ENCODE measurements at places on chromosomes 1 and 21.

DNA sequence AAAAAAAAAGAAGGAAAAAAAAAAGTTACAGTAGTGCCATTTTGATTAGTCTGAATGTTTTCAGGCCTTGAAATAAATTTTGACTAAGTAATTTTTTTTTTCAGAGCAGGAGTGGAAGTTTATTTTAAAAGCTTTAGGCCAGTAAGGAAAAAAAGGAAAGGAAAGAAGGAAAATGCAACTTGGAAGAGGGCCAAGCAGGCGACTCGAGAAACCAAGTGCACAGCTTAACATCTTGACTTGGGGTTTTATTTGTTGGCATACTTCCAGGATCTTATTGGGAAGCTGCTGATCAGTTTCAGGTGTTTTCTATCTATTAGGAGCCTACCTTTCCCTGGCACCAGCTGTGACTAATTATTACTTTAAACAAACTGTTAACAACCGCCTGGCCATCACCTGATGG lies 41.7 kb downstream of the ATF3 start:
- DNase-seq = no peak

- DNase-seq = no peak
Measured at GRCh38 chr1:153556348-153556747, 7.3 kb upstream of the S100A3 start.

DNA sequence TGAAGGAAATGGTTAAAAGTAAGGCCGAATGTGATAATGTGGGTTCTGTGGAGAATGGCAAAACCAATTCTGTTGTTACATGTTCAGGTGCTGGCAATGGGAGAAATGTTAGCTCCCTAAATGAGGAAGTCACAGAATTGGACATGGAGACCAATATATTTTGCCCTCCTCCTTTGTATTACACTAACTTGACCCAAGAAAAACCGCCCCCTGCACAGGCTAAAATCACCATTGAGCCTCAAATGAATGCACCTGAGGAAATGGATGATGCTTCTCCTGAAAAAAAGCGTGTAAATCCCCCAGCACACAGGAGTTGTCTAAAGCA lies 932 bp downstream of the MAP10 start:
- DNase-seq = no peak

GRCh38 chr1:51744506-51745303 lies 127.8 kb downstream of the OSBPL9 start:
- no peak for DNase-seq

- DNase-seq = no peak
Measured at GRCh38 chr1:25831569-25832196, 11.9 kb downstream of the MTFR1L start.

DNA sequence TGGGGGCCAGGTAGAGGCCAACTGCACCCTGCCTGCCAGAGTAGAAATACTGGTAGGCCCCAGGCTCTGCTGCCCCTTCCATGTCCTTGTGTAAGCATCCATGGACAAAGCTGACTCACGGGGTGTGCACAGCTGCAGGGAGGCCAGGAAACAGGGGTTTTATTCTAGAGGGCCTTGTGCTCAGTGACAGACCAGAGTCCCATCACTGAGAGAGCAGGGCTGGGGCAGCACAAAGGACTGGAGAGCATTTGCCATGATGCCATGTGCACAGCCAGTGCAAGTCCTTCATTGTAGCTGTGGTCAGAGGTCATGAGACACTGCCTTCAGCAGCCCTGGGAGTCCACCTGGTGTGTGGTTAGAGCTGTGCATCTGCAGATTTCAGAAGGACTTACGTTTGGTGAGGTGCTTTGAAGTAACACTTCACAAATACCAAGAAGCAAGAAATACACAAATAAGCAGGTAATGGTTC lies 8.1 kb downstream of the ARF1 start:
- no peak for DNase-seq

- DNase-seq = no peak
Measured at GRCh38 chr1:24470592-24470991, 32.0 kb upstream of the RCAN3 start.
